OCI-LY7 (cell line): ENCODE measurements at places on chromosomes 7 and 10. TPM values are rescaled to one million over a fixed set of nuclear protein-coding genes. Genes with fewer than 3 reads are reported as not detected.

The NYAP1 gene
- total RNA-seq: 0.10 and 0.50 TPM in 2 replicates

DNA sequence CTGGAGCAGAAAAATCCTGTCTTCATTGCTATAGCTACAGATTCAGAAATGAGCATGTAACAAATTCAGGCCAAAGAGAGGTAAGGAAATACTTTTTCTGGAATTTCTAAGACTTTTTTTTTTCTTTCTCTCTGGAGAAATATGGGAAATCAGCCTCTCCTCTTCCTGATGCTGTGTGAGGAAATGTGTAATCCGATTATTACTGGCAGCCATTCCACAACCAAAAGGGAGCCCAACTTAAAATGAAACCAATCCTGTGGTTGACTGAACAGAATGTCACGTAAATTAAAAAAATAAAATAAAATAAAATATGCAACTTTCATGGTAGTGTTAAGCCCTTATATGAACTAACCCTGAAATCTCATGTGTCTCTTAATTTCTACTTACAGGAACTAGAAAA is 10.7 kb upstream of the POT1 start:
- DNase-seq: no peak

The SGCE gene
- 23.5 and 25.4 TPM in 2 replicates for total RNA-seq

DNA sequence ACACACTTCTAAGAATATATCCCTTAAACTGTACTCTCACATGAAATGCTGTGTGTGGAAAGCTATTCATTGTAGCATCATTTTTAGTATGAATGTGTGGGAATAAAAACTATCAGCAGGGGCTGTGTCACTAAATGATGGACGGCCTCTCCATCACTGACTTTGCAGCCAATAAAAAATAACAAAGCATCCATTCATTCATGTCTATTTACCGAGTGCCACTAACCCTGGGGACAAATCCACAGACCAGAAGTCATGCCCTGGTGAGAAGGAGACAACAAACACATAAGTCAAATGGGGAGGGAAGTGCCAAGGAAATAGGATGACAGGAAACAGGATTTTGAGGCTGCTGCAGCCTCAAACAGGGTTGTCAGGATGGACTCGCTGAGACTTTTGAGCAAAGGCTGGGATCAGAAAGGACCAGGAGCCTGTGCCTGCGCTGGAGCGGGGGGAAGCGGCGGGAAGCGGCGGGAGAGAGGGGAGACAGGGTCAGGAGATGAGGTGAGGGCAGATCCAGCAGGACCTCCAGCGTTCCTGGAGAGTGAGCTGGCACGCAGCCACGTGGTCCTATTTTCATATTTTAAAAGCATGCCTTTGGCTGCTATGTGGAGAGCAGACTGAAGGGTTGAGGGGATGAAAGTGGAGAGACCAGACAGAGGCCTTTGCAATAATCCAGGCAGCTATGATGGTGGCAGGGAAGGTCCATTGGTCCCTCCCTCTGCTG is 2.2 kb upstream of the NOM1 start:
- no peak for DNase-seq

The TUBB8 gene
- not detected in 2 replicates for total RNA-seq

- DNase-seq: no peak
Measured at GRCh38 chr7:48088559-48089045, 463 bp upstream of the UPP1 start.

DNA sequence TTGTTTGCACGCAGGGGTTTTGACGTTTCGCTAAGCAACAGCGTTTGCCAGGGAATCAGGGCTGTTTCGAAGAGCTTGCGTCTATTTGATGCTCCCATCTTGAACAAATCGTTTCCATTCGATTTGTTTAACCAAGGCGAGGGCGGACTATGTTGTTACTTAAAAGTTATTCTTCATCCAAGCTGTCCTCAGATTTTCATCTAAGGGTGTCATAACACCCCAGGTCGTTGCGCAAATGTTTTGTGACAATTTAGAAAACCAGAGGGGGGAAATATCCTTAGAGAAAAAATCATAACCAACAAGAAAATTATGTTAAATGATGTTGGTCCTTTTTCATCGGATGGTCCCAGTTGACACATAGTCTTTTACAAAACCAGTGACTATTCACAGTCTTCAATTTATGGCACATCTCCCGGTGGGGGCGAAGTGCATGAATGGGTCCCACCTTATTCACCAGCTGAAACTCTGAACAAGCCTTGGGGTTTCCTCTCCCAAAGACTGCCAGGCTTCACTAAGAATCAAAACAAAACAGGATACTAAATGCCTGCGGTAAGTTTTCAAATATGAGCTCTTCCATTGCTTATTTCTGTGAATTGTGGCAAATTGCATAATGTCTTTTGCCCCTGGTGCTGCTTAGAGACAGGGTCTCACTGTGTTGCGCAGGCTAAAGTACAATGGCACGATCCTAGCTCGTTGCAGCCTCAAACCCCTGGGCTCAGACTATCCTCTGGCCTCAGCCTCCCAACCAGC is 109.9 kb downstream of the REEP3 start:
- no peak for DNase-seq

The WEE2 gene
- total RNA-seq: not detected in 2 replicates

The GRID2IP gene
- total RNA-seq: 0.32 and 0.41 TPM in 2 replicates

GRCh38 chr10:52879091-52879807 is 106.7 kb upstream of the MBL2 start:
- DNase-seq: no peak

The GNAT3 gene
- total RNA-seq: not detected in 2 replicates

The MLXIPL gene
- total RNA-seq: not detected in 2 replicates

The IFIT1B gene
- not detected in 2 replicates for total RNA-seq

DNA sequence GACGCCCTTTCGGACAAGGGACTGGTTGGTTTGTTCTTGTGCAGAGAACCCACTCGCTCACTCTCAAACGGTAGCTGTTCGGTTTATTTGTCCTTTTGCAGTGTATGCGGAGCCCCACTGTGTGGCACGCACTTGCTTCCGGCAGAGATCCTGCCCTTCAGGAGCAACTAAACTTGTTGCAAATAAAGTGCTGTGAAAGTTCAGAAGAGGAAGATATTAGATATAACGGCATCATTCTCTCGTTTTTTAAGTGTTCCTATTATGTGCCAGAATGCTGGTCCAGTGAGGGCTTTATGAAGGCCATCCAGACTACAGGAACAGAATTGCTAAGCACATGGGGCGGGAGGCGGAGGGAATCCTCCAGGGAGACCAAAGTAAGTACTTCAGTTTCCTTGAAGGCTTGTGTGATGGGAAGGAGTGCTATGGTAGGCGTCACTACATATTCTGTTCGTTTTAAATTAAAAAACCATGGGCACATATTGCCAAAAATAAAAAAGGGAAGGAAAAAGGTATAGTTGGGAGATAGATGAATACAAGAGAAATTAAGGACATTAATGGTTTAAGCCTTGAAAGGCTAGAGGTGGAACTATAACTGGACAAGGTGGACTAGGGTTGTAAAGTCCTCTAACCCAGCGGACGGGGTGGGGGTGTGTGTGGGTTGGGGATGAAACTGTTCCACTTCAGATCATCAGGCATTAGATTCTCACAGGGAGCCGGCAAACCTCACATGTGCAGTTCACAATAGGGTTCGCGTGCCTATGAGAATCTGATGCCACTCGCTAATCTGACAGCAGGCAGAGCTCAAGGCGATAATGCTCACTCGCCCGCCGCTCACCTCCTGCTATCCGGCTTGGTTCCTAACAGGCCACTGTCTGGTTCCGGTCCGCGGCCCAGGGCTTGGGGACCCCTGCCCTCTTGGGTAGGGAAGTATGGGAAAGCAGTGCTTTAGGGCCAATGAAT is 704 bp upstream of the ERLIN1 start:
- DNase-seq: peak; percentile 51

DNA sequence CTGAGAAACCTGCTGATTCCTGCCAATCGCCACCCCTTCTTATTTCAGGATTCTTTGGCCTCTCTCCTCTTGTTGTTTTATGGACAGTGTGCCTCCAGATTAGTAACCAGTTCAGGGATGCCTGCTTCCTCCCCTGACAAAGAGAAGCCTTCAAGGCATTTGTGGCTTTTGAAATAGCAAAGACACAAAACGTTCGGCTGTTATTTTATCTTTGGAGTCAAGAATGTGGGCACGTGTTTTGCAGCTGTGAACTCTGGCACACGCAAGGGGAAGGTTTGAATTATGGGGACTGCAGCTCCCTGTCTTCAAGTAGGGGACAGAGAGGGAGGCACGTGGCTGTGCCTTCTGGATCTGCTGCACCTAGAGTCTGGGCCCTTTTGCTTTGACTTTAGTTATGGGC is 157.9 kb upstream of the GRB10 start:
- no peak for DNase-seq

DNA sequence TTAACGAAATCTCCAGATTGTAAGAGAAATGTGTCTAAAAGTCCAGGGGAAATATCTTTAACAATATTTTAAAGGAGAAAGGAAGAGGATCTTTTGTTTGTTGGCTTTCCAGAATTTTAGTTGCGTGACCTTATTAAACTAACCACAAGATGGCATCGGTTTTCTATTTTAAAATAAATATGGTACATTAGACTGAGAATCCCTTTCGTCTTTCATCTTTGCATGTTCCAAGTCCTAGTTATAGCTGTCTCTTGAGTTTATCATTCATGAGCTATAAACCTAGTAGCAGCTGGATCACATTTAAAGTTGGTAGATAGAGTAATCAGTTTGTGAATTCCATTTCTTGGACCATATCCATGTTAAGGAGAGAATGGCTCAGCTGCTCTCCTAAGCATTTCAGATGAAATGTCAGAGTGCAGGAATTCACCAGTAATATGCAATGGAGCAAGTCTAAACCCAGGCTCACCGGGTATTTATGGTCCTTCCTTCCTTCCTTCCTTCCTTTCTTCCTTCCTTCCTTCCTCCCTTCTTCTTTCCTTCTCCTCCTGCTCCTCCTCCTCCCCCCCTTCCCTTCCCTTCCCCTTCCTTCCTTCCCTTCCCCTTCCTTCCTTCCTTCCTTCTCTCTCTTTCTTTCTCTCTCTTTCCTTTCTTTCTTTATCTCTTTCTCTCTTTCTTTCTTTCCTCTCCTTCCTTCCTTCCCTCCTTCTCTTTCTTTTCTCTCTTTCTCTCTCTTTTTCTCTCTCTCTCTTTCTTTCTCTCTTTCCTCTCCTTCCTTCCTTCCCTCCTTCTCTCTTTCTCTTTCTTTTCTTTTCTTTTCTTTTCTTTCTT is 57.8 kb upstream of the RAB18 start:
- DNase-seq: peak; percentile 40

The GPR26 gene
- total RNA-seq: not detected in 2 replicates

DNA sequence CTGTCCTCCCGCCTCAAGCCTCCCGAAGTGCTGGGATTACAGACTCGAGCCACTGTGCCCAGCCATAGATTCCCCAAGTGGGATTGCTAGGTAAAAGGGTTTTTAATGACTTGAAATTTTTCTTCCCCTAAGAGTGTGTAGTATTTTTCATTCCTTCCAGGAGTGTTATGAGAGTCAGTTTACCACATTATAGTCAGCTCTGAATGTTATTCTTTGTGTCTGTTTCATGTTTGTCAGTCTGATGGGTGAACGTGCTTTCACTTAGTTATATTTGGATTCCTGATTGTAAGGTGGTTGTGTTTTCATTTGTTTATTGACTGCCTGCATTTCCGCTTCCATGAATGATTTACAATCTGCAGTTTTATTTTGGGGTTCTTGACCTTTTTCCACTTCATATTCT is 6.3 kb downstream of the ZNF212 start:
- no peak for DNase-seq

GRCh38 chr7:28095231-28095630 is 85.4 kb downstream of the JAZF1 start:
- DNase-seq: no peak

DNA sequence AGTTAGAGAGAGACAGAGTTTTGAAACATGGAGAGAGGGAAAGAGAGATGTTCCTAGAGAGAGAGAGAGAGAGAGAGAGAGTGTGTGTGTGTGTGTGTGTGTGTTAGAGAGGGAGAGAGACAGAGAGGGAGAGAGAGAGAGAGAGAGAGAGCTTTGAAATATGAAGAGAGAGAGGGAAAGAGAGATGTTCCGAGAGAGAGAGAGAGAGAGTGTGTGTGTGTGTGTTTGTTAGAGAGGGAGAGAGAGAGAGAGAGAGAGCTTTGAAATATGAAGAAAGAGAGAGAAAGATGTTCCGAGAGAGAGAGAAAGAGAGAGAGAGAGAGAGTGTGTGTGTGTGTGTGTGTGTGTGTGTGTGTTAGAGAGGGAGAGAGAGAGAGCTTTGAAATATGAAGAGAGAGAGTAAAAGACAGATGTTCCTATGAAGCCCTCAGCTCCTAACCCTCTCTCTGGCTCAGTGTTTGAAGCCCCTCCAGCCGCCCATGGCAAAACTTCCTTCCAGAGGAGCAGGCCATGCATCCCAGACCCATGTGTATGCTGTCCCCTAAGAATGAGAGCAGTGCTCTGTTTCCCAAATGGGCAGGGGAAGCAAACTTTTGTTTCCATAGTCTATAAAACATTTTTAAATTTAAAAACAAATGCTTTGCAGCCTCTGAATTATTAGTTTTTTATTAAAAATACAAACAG is 130.9 kb downstream of the KCNMA1 start:
- no peak for DNase-seq

- DNase-seq: no peak
Measured at GRCh38 chr7:77753173-77753572, 45.1 kb downstream of the TMEM60 start.

DNA sequence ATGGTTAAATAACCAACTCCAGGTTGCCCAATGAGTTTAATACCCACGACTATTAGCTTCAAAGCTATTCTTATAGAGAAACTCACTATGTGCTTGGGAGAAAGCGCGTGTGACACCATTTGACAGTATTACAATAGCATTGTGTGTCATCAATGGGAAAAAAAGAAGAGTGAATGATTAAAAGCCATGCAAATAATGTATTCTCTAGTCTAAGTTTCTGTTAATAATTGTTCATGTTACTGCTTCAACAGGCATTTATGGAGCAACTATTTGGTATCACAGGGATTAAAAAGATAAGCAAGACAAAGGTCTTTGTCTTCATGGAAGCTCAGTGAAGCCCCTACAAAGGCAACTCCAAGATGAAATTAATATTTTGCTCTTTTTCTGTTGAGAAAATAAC is 47.2 kb downstream of the CAV1 start:
- DNase-seq: no peak

The CYP3A7 gene
- total RNA-seq: not detected in 2 replicates

The SCIN gene
- total RNA-seq: not detected in 2 replicates

The TEX47 gene
- not detected in 2 replicates for total RNA-seq

- DNase-seq: peak; percentile 2
Measured at GRCh38 chr7:151769188-151769821, 107.6 kb downstream of the PRKAG2 start.

GRCh38 chr10:86035791-86036543 is 330.6 kb downstream of the GRID1 start:
- no peak for DNase-seq
